ENCODE measurements at places on chromosomes 1 and 21.

- DNase-seq = no peak
These were observed 16.3 kb upstream of the PIGC start for GRCh38 chr1:172460177-172460576.

GRCh38 chr1:200163911-200164310 lies 136.4 kb downstream of the NR5A2 start:
- no peak for DNase-seq

- DNase-seq = peak; percentile 41
These were observed 17.6 kb upstream of the CLIC4 start for GRCh38 chr1:24727501-24728216.

DNA sequence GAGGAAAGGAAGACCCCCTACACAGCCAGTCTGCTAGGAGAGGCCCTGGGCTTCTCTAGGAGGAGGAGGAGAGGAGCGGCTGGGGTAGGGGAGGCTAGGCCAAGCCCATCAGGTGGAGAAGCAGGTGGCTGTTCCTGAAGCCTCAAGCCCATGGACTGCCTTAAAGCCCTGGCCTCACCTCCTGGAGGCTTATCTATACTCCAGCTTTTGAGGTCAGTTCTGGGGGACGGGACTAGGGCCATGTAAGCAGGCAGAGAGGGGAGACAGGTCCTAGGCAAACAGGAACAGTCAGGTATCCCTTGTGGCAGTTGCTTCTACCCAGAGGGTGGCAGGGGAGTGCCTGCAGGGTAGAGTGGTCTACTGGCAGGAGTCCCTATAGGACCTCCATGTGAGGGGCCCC lies 40.6 kb downstream of the KCNC4 start:
- DNase-seq = no peak

DNA sequence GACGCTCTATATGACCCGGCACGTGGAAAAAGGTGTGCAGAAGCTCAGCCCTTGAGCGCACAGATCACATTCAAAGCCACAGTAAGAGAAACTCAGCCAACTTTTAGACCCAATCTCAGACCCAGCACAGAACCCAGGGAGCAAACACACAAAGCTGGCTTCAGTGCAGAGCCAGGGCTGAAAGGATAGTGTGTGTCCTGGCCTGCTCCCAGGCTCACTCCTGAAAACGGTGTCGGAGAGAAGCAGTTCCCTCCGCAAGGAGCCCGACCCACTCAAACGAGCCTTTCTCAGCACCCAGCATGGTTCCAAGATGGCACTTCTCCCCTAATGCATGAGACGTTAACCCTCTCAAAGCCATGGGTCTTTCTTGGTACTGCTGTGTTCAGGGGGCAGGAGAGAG lies 39.6 kb downstream of the CASZ1 start:
- no peak for DNase-seq

DNA sequence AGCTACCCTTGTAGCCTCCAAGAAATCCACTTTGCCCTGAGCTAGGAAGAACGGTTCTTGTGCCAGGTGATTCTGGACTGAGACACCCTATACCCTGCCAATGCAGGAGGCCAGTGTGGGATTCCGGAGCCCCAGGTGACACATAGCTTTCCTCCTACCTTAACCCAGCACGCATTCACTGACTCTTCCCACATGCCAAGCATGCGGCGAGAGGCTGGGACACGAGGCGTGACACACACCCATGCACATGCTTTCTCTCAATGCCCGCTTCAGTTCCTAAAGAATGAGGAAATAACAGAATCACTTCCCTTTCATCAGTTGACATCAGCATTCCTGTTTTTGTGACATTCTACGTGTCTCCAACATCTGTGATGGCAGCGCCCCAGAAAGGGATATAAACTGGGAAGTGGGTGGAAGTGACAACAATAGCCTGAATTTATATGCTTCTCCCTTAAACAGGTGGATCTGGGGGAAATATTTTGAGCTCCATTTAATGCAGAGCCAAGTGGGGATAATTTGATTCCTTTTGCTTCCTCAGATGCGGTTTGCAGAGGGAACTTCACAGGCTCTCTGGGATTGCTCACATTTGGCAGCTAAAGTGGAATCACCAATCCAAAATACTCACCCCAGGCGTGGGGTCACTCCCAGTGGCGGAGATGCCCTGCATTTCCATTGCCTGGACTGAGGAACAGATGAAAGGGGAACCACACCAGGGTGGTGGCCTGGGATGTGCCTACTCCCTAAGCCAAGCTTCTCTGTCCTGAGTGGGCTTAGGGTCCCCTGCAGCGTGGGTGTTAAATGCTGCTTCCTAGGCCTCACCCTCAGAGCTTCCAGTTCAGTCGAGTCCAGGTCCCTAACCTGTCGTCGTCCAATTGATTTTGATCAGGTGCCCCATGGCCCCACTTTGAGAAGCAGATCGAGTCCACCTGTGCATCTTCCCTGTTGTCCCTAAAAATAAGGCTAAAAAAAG lies 445.1 kb downstream of the SIPA1L2 start:
- DNase-seq = no peak

- no peak for DNase-seq
These were observed 130.4 kb downstream of the LHX4 start for GRCh38 chr1:180360333-180361075.

GRCh38 chr1:58515794-58516401 lies 30.6 kb downstream of the OMA1 start:
- peak; percentile 16 for DNase-seq

DNA sequence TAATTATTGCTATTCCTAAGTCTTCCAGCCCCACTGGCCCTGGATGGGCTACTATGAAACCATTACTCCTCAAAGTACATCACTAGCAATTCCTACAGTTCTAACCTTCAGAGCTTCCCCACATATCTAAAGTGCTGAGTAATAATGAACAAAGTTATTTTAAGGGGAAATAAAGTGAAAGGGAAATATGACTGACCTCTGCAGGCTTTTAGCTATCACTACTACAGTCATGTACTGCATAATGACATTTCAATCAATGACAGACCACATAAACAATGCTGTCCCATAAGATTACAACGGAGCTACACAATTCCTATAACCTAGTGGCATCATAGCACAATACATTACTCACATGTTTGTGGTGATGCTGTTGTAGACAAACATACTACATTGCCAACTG lies 32.5 kb upstream of the ASPM start:
- no peak for DNase-seq

DNA sequence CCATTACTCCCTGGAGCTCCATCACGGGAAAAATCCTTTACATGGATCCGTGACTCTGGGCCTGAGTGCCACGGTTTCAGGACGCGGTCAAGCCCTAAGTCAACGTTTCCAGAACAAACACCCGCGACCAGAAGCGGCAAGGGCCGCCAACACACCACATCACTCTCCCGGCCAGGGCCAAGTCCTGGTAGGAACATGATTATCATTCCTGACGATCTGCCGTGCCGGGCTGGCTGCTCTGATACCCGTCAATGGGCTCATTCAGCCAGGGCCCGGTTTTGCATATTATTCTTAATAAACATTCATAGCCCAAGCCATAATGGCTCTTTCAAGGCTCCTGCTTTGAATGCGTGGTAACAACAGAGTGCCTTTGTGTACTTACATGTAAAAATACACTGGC lies 44.6 kb upstream of the SIM2 start:
- DNase-seq = no peak

GRCh38 chr1:224203243-224204016 lies 20.4 kb downstream of the DEGS1 start:
- DNase-seq = no peak

- DNase-seq = peak; percentile 36
These were observed 28.9 kb downstream of the FAF1 start for GRCh38 chr1:50930965-50931737.

DNA sequence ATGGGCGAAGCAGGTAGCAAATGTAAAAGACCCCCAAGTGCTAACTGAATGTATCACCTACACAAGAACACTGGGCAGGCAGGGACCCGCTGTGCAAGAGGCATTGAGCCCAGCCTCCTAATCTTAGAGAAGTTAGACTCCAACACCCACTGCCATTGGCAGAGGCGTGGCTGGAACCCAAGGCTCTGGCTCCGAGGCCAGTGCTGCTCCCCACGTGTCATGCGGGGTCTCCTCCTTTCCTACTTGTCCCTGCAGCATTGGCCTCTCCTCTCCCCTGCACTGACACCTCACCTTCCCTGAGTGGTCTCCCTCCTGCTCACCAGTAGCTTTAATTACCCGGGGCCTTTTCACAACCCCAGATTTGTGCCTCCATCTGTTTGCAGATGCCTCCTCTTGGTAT lies 107.0 kb downstream of the GALNT2 start:
- DNase-seq = no peak

DNA sequence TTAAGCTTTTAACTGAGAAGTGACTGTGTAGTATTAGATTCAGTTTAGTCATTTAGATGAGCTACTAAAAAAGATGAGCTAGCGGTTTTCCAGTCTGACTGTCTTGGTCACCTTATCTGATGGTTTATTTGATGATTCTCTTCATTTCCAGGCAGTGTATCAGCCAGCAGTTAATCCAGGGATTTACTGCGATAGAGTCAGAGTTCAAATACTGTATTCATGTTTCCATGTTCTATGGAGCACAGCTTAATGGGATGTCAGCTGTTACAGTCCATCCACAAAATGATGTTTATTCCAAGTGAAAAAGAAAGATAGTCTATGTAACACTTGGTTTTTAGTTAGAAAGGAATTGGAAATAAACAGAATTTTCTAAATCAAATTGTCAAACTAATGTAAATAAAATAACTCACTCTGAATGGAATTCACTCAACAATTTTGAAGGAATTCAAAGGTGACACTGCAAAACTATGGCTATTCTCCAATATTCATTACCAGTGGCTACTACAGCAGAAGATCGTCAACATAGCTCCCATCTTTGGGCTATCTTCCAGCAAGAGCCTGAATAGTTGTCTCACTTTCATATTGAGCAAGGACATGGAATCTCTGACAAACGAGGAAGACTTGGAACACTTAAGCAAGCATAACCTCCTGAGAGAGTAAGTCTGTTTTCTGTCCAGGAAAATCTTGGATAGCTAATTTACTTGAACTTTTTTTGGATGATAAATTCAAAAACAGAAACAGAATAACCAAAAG lies 54.6 kb upstream of the DPT start:
- DNase-seq = no peak

- peak; percentile 60 for DNase-seq
These were observed 305.4 kb downstream of the DISC1 start for GRCh38 chr1:231931846-231932454.

GRCh38 chr21:44815225-44815624 lies 2.6 kb downstream of the SUMO3 start:
- DNase-seq = no peak

GRCh38 chr1:237712082-237712481 lies 178.6 kb downstream of the ZP4 start:
- DNase-seq = no peak
